ENCODE measurements at places on chromosomes 5 and 9.

GRCh38 chr5:81428446-81428845, 34.5 kb upstream of the ACOT12 start:
- DNase-seq: no peak

GRCh38 chr9:77455312-77455927, 192.7 kb downstream of the GNA14 start:
- no peak for DNase-seq

- no peak for DNase-seq
Observed at GRCh38 chr5:66248874-66249273, 104.8 kb downstream of the SREK1 start.

DNA sequence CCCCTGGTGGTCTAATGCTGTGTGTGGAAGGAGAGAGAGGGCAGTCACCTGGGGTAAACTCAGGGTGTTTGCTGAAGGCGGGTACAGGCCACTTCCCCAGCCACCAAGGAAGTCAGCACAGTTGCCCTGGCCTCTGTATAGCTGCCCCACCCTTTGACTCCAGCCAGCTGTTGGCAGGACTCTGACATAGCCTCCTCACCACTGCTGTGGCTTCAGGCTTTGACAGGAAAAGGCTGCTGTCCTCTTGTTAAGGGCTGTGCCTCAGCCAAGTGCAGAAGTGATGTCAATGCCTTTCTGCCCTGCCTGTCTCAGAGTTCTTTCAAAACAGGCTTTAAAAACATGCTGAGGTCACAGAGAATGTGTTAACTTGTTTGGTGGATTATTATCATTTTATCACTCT, 487.2 kb upstream of the KLF4 start:
- DNase-seq: no peak

- no peak for DNase-seq
Observed at GRCh38 chr5:14326035-14326903, 183.1 kb downstream of the TRIO start.

GRCh38 chr5:142615948-142616347, 69.9 kb downstream of the FGF1 start:
- DNase-seq: no peak

GRCh38 chr5:79785983-79786382, 96.3 kb downstream of the CMYA5 start:
- no peak for DNase-seq

DNA sequence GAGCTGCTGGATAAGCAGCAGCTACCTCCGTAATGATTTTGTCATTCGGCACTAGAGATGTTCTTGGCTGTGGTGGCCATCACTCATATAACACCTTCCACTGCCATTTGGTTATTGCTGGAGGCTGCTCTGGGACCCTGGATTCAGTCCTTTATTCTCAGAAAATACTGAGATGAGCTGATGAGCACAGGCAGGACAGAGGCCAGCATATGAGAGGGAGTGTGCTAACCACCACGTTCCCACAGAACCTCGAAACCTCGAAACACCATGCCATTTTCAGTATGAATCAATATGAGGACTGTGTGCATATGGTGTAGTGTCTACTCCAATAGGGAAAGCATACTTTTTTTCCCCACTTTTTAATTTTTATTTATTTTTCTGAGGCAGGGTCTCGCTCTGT, 56.6 kb downstream of the ADAM19 start:
- no peak for DNase-seq

GRCh38 chr9:20040991-20041696, 252.3 kb upstream of the SLC24A2 start:
- DNase-seq: no peak

- no peak for DNase-seq
Observed at GRCh38 chr5:135133698-135134515, 99.9 kb upstream of the PITX1 start.

GRCh38 chr9:136160381-136160841, 41.7 kb upstream of the TMEM250 start:
- DNase-seq: no peak

- no peak for DNase-seq
Observed at GRCh38 chr9:89412951-89413350, 85.0 kb downstream of the SEMA4D start.

- DNase-seq: no peak
Observed at GRCh38 chr5:54794135-54794975, 191.0 kb downstream of the ESM1 start.

DNA sequence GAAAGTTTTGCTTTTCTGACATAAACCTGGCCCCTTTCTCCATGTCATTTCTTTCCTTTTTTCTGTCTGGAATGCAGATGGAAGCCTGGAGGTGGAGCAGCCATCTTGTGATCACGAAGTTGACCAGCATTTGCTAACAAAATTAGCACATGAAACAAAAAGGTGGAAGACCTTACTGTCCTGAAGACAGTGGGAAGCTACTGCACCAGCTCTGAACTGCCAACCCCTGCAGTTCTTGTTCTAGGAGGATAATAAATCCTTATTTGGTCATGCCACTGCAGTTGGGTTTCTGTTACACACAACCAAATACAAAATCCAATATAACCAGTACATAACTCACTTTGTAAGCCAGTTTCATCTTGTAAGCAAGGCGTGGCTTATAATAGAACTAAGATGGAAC, 249.4 kb upstream of the TBCA start:
- no peak for DNase-seq

GRCh38 chr9:105205787-105206495, 38.5 kb upstream of the SLC44A1 start:
- DNase-seq: no peak

DNA sequence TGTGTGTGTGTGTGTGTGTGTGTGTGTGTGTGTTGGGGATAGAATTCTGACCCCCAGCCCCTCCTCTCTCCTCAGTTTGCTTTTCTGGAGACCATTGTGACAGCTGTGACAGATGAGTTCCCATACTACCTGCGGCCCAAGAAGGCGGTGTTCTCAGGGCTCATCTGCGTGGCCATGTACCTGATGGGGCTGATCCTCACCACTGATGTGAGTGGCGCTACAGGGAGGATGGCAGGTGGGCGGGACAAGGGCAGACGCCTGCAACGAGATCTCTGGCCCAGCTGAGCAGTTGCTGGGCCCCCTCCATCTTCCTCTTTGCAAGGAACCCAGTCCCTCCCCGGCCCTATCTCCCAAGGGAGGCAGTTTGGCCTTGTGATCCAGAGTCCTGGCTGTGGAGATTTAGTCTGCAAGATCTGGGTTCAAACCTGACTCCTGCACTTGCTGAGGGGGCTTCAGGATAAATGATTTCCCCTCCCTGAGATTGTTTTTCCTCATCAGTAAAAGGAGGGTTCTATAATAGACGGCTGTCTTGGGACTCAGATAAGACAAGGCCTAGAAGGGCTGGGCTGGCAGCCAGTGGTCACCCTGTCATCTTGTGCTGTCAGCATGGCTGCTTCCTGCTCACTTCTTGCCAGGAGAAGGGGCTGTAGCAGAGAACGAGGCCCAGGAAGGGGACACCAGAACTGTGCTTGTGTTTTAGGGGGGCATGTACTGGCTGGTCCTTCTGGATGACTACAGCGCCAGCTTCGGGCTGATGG, 14.1 kb downstream of the SLC6A7 start:
- no peak for DNase-seq

- no peak for DNase-seq
Observed at GRCh38 chr5:74257645-74258313, 382.7 kb downstream of the ENC1 start.

DNA sequence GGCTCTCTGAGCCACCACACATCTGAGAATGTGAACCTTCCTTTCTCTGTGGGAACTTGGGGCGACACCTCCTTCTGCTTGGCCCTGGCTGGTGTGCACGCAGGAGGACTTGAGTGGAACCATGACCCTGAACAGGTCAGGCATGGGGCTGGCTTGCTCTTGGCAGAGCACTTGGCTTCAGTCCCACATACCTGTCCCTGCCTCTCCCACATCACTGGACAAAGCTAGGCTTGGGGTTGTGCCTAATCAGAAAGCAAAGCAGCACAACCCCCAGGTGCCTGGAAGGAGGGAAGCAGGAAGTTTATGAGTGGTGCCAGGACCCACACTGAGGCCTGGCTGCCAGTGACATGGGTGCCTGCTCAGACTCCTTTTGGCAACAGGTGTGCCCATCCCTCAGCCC, 13.2 kb downstream of the GADD45G start:
- no peak for DNase-seq

DNA sequence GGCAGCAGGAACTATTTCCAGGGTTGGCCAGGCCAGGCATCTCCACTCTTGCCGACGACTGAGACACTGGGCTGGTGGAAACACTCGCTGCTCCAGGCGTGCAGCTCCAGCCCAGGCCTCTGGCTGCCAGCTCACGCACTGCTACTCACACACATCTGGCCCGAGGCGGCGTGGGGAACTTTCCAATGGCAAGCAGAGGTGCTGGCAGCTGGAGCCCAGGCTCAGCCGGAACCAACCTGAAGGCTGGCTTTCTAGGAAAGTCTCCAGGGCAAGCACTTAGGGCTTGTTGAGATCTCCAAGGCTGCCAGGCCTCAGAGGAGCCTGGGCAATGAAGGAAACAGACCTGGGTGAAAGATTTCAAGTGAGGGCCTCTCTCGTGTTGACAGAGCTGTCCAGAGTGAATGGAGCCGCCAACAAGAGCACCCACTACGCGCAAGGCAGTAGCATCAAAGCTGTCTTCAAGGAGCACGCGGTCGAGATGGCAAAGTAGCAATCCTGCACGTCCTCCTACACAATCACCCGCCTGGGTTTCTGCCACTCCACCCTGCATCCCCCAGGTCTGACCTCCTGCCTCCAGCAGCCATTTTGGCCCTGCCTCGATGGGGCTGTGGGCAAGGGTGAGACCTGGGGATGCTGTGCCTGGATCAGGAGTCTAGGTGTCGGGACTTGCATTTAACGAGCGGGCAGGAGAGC, 14.4 kb downstream of the SH3PXD2B start:
- no peak for DNase-seq

DNA sequence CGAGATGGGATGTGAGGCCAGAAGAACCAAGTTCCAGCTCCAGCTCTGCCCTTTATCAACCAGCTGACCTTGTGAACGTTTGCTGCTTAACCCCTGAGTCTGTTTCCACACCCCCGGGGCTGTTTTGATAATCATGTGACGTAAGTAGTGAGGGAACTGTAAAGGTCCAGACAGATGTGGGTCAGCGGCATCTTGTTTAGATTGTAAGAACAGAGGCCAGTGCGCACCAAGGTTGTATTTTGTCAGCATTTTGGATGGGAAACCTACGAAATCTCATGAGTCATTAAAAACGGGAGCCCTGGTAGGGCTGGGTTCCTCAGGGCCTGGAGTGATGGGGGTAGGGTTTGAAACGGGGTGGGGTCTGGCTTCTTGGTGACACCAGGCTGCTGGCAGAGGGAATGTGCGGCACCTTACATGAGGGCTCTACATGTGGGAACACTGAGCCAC, 13.8 kb upstream of the COL15A1 start:
- no peak for DNase-seq

- DNase-seq: no peak
Observed at GRCh38 chr9:82466616-82467260, 478.2 kb downstream of the SPATA31D1 start.

DNA sequence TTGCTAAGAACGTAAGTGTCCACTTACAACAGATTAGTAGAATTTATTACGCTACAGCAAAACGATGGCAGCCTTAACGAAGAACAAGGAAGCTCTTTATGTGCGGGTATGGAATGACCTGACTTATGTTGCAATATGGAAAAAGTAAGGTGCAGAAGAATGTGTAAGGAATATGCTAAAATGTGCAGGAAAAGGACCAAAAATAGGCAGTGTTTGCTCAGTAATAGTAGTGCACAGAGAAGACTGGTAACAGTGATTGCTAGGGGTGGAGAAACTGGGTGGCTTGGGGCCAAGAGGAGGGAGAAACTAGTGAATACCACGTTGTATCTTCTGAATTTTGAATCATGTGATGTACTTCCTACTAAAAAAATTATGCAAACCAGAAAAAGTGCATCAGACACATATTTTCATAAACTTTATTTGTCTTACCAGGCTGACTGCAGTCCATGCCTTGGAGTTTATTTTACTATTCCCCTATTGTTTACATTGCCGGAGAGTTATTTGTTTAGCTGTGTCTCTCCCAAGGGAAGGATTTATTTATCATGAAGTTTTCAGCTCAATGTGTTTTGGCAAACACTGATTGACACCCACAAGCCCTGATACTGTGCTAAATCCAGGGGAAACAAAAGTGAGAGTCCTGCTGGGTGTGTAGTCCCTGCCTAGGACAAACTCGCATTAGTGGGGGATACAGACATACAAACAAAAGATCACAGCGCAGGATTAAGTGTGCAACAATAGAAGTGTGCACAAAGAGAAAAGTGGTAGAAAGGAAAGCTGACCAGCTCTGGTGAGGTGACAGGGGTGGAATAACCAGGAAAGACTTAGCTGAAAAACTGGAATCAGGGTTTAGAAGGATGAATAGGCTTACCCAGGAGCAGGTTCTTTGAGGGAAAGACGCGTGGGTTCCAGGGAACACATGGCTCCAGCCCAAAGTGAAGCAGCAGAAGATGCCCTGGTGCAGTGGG, 34.0 kb upstream of the ZNF484 start:
- DNase-seq: no peak

GRCh38 chr5:158911693-158912363, 187.9 kb downstream of the EBF1 start:
- DNase-seq: no peak

GRCh38 chr9:93894691-93895079, 60.5 kb downstream of the BARX1 start:
- DNase-seq: no peak

GRCh38 chr5:58855851-58856739, 273.2 kb downstream of the RAB3C start:
- no peak for DNase-seq

GRCh38 chr5:5018578-5018970, 121.6 kb upstream of the ADAMTS16 start:
- no peak for DNase-seq

- no peak for DNase-seq
Observed at GRCh38 chr5:115262321-115263077, at the start of gene PGGT1B. Gene PGGT1B, minus strand, starts transcription at chr5:115262877. Its CDS starts 26 bp downstream, at chr5:115262851.

- DNase-seq: no peak
Observed at GRCh38 chr9:5872511-5872910, 18.2 kb upstream of the MLANA start.

GRCh38 chr5:4205398-4205797, 609.8 kb downstream of the IRX1 start:
- DNase-seq: no peak

DNA sequence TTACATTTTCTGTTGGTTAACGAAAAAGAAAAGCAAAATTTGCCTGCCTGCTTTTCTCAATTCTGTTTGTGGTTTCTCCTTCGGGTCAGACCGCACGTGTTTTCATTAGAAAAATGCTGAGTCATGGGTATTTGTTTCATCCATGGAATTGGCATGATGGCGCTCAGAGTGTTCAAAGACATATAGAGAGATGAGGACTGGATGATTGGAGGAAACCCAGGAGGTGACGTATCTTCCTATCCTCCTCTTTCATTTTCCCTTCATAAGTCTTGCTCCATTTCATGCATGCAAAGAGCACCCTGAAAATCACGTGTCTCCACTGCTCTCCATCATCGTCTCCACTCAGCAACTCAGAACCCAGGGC, 353.8 kb upstream of the WWC1 start:
- DNase-seq: no peak
